ENCODE measurements at places on chromosomes 1 and 21. TPM values are rescaled to one million over a fixed set of nuclear protein-coding genes. Genes with fewer than 3 reads are reported as not detected.

- DNase-seq = peak; percentile 51
Measured at GRCh38 chr1:111489604-111490003, 13.8 kb downstream of the ADORA3 start.

DNA sequence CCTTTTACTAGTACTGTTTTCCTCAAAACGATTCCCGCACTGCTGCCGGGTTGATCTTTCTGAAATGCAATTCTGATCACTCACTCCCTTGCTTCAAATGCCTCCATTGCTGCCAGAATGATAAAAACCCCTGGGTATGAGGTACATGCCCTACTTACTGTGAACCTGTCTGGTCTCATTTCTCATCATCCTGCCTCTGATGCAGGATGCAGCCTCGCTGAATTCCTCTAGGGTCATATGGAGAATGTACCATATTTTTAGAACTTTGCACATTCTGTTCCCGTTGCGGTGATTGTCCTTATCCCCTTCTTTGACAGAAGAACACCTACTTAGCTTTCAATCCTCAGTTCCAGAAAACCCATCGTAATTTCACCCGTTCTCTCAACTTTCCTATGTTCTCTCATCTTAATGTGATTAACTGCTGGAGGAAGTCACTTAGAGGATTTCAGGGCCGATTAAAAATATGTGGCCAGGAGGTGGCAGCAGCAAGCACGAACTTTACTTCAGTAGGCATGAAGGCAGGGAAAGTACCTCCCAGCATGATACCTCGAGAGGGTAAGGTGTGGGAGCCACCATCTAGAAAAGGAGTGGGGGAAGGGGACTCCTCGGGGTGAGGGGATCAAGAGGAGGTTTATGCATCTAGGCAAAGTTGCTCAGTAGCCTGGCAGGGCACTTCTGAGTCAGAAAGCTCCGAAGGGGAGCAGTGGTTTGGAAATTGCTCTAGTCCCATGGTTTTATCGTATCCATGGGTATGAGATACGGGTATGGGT, 361.5 kb upstream of the ZP4 start:
- DNase-seq = peak; percentile 65

KRTAP12-2 gene
- total RNA-seq = not detected

DNAH14 gene
- 13.3 TPM for total RNA-seq

ADIPOR1 gene
- total RNA-seq = 80.4 TPM

GRCh38 chr1:27547220-27548116, 56.5 kb downstream of the AHDC1 start:
- no peak for DNase-seq

- no peak for DNase-seq
Measured at GRCh38 chr1:234324821-234325220, 48.4 kb upstream of the COA6 start.

EDN2 gene
- total RNA-seq = 0.83 TPM

GRCh38 chr1:207848234-207848633, 62.7 kb downstream of the CD34 start:
- DNase-seq = peak; percentile 88

RXRG gene
- total RNA-seq = 1.0 TPM

DNA sequence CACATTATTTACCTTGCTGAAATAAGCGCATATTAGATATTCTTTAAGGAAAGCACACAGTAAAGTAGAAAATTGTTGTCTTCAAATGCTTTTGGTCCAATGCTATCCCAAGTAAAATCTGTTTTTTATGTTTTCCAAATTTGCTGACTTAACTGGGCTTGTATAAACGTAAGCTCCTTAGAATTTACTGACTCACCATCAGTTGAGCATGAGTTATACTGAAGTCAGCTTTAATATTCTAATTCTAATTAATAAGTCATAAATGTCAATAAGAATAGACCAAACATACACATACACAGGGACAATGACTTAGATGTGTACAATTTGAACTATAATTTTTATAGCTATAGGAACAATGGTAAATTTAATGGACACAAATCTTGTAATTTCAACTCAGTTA, 319.2 kb downstream of the TPR start:
- DNase-seq = no peak

DNA sequence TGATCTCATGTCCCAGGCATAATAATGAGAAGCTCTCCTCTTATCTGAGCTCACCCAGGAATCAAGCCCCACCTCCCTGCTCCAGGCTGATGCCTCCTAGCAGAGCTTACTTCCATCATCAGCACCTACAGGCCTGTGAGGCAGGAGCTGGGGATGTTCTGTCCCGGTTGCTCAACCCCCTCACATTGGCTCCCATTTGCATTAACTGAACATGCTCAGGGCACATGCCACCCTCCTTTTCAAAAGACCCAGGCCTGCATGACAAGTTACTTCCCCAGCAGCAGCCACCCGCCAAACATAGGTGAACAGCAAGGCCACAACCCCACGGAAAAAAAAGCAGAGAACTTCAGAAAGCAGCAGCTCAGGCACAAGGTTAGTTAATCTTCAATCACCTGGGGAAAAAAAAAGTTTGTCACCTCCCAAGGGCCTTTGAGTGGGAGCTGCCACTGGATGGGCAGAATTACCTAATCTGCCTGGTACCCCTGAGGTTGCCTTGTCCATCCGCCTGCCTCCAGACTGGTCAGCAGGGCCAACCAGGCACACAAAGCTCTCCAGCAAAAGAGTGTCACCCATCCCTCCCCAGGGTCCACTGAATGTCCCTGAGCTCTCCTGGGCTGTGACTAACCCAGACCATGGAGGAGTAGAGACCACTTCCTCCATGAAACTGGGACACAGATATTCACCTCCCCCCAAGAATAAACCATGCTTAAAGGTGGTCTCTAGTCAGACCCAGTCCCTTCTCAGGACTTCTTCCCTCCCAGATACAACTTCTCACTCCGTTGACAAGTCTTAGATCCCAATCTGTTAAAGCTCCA, 4.4 kb downstream of the KCNN3 start:
- DNase-seq = no peak

HNRNPR gene
- 83.3 TPM for total RNA-seq

KRTAP21-2 gene
- total RNA-seq = not detected

- no peak for DNase-seq
Measured at GRCh38 chr1:223423641-223424233, 30.5 kb downstream of the CCDC185 start.

DNA sequence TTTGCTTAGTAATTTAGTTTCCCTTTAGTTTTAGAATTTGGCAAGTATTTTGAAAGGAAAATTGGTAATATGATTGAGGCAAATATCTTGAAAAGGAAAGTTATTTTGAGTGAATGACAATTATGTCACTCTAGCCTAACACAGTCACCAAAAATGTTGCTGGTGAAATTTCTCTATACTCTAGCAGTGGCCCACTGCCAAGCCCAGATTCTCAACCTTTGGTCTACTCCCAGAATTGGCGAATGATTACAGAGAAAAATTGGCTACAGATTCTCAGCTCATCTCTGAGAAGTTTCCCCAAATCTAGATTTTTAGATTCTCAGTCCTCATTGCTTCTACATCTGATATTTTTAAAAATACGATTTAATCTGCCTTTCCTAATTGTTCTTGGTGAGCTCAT, 84.9 kb downstream of the PIGK start:
- DNase-seq = no peak

CYP4A22 gene
- 0.86 TPM for total RNA-seq

SERINC2 gene
- total RNA-seq = 122 TPM

GRCh38 chr1:109370712-109371340, 26.9 kb downstream of the SORT1 start:
- DNase-seq = no peak

GRCh38 chr1:197674286-197674685, 101.0 kb downstream of the DENND1B start:
- no peak for DNase-seq

DNA sequence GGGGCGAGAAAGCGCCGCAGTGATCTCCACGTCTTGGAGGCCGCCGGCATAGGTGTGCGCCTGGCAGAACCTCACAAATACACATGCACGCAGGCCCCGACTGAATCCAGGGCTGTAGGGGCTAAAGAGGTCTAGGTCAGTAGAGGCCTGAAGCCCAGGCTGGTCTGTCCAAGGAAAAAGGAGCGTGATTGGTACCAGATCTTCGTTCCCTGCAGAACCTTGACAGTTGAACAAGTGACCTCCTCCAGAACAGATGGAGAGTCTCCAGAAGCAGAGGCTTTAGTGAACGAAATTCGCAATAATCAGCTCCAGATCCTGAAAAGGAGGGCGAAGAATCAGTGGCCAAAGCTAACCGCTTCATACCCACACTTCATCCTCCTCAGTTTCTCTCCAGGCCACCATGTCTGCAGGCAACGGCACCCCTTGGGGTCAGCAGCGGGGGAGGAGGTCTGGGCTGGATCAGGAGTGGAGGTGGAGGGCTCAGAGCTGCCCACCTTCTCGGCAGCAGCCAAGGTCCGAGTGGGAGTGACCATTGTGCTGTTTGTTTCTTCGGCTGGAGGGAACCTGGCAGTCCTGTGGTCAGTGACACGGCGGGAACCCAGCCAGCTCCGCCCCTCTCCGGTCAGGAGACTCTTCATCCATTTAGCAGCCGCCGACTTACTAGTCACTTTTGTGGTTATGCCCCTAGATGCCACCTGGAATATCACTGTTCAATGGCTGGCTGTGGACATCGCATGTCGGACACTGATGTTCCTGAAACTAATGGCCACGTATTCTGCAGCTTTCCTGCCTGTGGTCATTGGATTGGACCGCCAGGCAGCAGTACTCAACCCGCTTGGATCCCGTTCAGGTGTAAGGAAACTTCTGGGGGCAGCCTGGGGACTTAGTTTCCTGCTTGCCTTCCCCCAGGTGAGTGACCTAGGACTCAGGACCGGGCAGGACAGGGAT, 749 bp upstream of the PEX11B start:
- peak; percentile 60 for DNase-seq

SMCP gene
- total RNA-seq = not detected

CFH gene
- 151 TPM for total RNA-seq

- no peak for DNase-seq
Measured at GRCh38 chr21:14687268-14687625, 141.1 kb upstream of the SAMSN1 start.

- peak; percentile 59 for DNase-seq
Measured at GRCh38 chr1:212485913-212486618, 53.3 kb downstream of the NENF start.

PDIK1L gene
- 19.0 TPM for total RNA-seq

LY9 gene
- 3.9 TPM for total RNA-seq

DNA sequence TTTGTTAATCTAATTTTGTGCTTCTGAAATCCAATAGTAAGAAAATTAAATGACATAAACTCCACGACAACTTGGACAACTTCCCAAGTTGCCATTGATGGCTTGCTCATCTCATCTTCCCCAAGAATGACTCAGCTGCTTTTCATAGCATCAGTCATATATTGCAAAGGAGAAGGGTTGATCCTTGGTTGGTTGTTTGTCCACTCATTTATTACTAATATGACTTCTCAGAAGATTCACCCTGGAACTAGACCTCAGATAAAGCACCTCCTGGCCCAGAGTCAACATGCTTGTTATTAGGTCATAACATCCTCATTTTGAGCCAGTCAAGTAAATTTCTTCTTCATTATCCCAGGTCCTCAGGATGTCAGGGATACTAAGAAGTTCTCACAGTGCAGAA, 2.3 kb upstream of the LCE3D start:
- DNase-seq = no peak

- no peak for DNase-seq
Measured at GRCh38 chr1:96747565-96747964, 26.0 kb downstream of the PTBP2 start.

CFAP141 gene
- total RNA-seq = not detected

GRCh38 chr1:31116022-31116421, 50.5 kb upstream of the PUM1 start:
- DNase-seq = no peak

PCBP3 gene
- 2.1 TPM for total RNA-seq

- DNase-seq = no peak
Measured at GRCh38 chr21:37065561-37066177, 7.2 kb downstream of the PIGP start.

DNA sequence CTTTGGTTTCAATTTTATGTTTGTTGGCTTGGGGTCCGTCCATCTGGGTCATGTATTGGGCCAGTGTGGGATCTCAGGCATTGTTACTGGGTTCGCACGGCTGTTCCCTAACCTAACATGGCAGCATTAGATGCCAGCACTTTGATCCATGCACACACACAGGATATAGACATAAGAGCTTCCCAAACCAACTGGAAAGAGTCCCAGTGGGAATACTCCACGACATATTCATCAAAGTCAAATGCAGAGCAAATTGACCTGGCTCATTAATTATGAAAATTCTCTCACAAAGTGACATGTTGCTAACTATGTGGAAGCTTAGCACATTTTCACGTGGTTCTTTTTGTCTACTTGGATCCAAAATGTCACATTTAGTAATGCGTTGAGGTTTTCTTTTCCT, 130.4 kb downstream of the SETD4 start:
- DNase-seq = no peak

DNA sequence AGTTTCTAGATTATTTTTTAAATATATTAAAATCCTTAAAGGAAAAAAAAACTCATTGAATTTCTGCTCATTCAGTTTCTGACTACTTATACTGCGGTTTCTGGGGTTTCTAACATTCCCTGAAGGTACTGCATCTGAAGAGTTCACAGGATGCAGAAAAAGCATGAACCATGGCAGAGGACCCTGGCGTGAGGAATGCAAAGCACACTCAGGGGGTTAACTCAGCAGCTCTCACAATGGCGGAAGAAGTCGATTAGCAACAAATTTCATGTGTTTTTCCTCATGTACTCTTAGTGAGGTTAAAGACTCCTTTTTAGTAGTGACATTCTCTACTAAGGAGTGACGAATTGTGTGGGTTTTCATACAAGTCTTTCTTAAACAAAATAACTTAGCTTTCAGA, 975.6 kb downstream of the NCAM2 start:
- no peak for DNase-seq

GRCh38 chr1:234868296-234869147, 258.5 kb upstream of the IRF2BP2 start:
- no peak for DNase-seq

DNA sequence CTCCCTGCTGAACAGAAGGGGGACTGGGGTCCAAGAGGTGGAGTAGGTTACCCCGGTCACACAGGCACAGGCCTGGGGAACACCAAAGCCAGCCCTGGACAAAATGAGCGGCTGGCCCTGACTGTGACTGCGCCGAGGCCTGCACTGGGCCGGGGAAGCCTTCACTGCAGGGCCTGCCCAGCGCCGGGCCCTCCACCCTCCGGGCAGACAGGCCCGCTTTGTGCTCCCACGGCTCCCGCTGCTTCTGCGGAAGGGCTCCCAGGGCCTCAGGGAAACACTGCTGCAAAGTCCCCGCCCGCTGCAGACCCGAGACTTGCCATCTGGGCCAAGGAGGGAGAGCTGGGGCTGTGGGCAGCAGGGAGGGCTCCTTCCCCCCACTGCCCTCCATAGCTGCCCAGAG, 35.3 kb downstream of the MEGF6 start:
- DNase-seq = no peak

DNA sequence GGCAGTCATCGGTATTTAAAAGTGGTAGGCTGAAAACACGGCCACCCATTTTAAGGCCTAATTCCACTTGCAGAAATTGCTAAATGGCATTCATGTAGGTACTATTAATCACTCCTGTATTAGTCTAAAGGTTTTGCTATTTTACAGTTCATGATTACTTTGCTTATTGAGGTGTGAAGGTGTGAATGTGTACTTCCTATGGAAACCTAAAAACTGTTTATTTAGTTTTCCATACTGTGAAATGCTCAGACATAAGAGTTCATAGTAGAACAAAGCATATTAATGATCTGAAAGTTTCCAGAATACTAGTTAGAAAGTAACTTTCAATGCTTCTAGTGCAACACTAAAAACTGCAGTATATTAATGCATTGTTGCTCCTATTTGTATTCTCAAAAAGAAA, 69.8 kb downstream of the ITGB3BP start:
- no peak for DNase-seq
